Fibroblast of the conjunctiva (primary cell): ENCODE measurements at places on chromosomes 16 and 17.

DNA sequence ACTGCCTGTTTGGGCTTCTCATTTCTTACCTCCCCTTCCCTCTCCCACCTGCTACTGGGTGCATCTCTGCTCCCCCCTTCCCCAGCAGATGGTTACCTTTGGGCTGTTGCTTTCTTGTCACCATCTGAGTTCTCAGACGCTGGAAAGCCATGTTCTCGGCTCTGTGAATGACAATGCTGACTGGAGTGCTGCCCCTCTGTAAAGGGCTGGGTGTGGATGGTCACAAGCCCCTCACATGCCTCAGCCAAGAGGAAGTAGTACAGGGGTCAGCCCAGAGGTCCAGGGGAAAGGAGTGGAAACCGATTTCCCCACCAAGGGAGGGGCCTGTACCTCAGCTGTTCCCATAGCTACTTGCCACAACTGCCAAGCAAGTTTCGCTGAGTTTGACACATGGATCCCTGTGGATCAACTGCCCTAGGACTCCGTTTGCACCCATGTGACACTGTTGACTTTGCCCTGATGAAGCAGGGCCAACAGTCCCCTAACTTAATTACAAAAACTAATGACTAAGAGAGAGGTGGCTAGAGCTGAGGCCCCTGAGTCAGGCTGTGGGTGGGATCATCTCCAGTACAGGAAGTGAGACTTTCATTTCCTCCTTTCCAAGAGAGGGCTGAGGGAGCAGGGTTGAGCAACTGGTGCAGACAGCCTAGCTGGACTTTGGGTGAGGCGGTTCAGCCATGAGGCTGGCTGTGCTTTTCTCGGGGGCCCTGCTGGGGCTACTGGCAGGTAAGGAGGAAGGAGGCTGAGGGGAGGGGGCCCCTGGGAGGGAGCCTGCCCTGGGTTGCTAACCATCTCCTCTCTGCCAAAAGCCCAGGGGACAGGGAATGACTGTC, at the start of gene CD68:
TSS of gene CD68 (plus strand) at position 638 of the 833 bp plus-strand sequence. CDS start at position 678, 40 bp downstream.
- peak; percentile 75 for DNase-seq

DNA sequence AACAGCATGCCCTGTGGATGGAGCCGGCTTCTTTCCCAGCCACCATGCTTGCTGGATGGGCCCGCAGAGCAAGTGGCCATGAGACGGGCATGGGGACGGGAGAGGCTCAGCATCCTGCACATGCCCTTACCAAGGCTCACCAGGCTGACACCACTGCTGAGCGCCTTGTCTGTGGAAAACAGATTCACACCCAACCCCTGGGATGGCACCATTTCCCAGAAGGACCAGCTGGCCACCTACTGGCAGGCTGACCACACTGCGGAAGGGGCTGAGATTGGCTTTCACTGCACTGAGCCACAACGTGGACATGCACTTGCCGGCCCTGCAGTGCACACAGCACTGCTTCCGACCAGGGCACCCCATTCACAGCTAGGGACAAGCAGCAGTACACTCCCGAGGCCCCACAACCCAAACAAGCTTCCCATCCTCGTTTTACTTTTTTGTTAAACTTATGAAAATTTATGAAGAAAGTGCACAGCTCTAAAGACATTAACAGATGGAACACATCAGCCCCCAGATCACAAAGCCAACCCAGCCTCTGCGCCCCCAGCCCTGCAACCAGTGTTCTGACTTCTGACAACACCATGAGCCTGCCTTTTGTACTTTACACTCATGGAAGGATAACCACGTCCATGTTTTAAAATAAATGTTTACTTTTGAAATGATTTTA, 13.9 kb upstream of the KRTAP17-1 start:
- no peak for DNase-seq

DNA sequence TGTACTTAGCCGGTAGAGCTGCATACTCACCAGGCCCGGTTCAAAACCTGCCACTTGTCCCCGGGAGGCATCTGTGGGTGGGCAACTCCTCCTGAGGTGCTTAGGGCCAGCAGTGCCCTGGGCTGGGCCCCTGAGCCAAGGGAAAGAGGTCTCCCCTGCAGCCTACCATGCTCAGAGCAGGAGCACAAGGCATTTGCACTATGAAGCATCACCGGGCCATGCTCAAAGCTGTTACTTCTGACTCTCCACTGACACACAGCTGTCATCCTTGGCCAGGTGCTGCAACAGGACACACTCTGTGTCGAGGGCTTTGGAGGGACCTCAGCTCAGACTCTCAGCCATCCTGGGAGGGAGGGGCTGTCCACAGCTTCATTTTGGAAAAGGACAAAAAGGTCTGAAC, 37.2 kb downstream of the SLC38A8 start:
- DNase-seq, result no peak

- no peak for DNase-seq
Measured at GRCh38 chr17:69690531-69690930, 276.0 kb downstream of the MAP2K6 start.

DNA sequence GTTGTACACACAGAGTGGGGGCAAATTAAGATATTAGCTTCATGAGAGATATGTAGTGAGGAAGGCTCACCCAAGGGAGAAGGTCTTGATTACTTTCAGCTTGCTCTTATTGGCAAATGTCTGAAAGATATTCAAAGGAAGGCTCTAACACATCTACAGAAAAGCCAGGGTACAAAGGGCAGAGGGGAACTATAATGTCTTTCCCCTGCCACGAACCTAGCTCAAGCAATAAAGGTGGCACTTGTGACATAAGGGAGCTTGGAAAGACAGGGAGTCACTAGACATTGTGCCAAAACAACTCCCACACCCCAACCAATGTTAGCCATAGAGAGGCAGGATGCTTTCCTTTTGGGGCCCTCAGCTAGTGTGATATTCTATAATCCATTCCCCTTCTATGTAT, 52.2 kb upstream of the SOX9 start:
- no peak for DNase-seq

DNA sequence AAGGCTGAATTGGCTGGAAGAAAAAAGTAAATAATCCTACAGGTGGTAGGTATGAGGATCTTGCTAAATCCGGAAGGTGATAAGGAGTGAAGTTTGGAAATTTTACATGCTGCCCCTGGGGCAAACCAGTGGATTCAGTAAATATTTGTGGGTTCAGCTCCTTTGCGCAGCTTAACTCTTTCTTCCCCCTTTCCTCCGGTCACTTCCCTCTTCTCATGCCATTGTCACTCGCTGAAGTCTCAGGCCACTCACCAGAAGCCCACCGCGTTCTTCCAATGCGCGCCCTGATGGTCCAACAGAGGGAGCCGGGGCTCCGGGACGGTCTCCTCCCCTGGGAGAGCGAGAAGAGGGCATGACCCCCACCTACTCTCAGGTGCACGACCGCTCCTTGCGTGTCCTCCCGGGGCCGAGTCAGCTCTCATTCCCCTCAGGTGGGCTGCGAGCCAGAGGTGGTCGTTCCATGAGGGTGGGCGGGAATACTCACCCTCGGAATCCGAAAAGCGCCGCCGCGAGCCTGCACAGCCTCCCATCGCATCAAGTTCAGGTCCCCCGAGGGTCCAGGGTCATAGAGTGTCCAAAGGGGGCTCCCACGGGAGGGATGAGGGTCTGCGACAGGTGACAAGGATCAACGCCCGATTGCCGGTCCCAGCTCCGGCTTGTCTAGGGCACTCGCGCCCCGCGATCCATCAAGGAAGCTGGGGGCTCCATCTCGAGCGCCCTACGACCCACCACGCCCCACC, 474 bp downstream of the CLN3 start:
- DNase-seq, result no peak

DNA sequence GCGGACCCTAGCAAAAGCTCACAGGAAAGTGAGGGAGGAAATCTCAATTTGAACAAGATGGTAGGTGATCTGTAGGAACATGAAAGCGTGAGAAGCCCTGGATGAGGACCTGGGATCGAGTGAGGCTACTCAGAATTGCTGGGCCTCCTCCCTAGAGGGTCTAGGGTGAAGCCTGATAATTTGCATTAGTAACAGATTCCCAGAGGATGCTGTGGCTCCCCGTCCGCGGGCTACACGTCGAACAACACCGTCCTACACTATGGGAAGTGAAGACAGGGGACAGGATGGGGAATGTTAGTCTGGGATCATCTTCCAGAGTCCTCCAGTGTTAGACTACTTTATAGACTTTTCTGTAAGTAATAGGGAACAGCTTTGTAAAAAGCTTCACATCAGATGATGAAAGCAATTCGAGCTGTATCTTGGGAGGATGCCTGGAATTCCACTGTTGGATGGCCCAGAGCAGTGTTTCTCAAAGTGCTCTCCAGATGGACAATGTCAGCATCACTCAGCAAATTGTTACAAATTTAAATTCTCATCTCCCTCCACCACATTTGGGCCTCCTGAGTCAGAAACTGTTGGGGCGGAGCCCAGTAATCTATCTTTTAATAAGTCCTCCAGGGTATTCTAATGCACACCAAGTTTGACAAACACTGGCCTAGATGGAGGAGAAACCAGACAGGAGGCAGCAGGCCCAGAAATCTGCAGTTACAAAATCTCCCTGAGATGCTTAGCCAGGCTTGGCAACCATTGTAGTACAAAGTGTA, 6.5 kb downstream of the FNDC8 start:
- peak; percentile 69 for DNase-seq

DNA sequence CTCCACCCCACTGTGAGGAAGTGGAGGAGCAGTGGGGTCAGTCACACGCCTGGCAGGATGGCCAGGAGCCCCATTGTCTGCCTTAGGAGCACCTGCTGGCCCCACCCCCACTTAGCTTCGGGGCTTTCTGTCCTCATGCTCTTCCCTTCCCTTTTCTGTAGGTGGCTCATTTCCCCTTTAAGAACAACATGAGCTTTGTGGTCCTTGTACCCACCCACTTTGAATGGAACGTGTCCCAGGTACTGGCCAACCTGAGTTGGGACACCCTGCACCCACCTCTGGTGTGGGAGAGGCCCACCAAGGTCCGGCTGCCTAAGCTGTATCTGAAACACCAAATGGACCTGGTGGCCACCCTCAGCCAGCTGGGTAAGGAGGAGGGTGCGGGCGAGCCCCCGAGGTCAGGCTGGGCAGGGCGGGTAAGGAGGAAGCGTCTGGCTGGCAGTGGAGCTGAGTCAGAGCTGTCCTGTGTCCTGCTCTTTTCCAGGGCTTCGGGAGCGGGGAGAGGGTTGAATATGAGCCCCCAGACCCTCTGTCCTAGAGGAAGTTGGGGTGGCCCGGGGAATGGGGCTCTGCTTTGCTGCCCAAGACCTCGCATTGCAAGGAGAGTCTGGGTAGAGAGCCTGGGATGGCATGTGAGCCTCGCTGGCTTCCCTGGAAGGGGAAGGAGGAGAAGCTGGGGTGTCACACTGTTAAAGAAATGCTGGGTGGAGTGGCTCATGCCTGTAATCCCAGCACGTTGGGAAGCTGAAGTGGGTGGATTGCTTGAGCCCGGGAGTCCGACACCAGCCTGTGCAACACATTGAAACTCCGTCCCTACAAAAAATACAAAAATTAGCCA, 9.2 kb upstream of the SERPINF1 start:
- no peak for DNase-seq

- DNase-seq, result no peak
Measured at GRCh38 chr16:51125992-51126391, 25.1 kb downstream of the SALL1 start.
